ENCODE measurements at places on chromosomes 12 and 14. TPM values are rescaled to one million over a fixed set of nuclear protein-coding genes. Genes with fewer than 3 reads are reported as not detected.

GRCh38 chr14:81285245-81285644 is 64.5 kb upstream of the GTF2A1 start:
- H3K4me1 ChIP-seq: no peaks in the 10 kb centered on the region
- no peaks in the 10 kb centered on the region for H3K36me3 ChIP-seq
- no peak overlapping the region for H3K4me3 ChIP-seq
- DNase-seq: no peak

DNA sequence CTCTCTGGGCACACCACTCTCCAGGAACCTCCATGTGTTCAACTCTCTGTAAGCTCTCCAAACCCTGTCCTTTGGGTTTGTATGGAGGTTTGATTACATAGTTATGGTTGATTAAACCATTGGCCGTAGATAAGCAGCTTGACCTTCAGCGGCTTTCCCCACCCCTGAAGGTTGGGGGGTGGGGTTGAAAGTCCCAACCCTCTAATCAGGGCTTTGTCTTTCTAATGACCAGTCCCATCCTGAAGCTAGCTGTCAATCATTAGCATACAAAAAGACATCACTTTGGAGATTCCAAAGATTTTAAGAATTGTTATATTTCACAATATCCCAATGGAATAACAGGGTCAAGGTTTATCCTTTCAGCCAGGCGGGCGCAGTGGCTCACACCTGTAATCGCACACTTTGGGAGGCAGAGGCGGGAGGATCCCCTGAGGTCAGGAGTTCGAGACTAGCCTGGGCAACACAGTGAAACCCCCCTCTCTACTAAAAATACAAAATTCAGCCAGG is 8.4 kb downstream of the FAM186A start:
- H3K27ac ChIP-seq: no peak overlapping the region
- peak overlapping the region; percentile 62 for H3K4me3 ChIP-seq
- H3K27me3 ChIP-seq: no peaks in the 10 kb centered on the region
- H3K4me1 ChIP-seq: peaks cover 38% of the 10 kb centered on the region
- no peak for DNase-seq
- H3K36me3 ChIP-seq: no peaks in the 10 kb centered on the region

DNA sequence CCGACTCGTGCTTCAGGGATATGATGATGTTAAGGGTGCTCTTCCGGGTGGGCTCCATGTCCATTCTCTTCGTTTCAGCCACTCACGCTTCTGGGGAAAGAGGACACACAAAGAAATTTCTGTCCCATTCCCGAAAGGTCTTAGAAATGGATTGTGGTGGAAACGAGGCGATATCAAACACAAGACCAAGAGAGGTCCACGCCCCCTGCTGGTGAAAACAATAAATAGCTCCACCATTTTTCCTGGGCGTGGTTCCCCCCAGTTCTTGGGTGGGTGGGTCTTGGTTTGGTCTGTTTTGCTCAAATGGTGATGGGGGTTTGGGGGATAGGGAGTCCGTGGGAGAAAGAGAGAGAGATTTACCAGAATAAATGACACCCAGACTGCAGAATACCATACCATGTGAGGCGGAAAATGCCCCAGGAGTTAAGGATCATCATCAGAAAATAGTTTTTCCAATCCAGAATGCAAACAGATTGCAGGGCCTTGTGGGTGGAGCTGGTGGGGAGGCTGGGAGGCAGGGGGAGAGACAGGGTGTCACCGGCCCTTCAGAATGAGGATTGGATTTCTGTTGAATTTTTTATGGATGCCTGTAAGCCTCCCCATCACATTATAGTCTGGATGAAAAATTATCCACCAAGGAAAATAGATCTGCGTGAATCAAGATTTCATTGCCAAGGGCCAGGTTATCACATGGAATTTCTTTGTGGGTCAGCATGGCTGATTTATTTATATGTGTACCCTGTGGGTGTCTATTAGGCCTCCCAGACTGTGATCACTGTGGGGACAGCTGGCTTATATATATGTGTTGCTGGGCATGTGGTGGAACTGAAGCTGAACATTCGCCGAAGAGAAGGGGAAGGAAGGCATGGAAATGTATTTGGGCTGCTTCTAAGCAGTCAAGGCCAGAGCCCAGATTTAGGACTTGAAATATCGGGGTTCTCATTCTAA is 55.8 kb downstream of the SRRM4 start:
- H3K27me3 ChIP-seq: peaks cover 1% of the 10 kb centered on the region
- no peak for DNase-seq
- H3K4me1 ChIP-seq: no peaks in the 10 kb centered on the region
- no peak overlapping the region for H3K27ac ChIP-seq
- no peak overlapping the region for H3K4me3 ChIP-seq

DNA sequence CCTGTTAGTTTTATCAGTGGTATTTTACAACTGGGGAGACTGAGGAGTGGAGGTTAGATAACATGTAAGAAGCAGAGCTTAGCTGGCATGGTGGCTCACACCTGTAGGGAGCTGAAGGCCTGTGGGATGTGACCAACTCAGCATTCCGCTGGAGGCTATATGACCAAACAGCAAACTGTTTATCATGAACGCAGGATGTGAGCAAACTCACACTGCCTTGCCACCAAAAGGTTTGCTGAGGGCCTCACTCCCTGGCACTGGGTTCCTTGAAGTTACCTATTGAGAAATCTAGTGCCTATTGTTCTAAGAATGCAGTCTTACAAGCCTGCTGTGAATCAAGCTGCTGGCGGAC is 23.4 kb downstream of the JKAMP start:
- no peak for DNase-seq
- no peaks in the 10 kb centered on the region for H3K36me3 ChIP-seq
- peaks cover 5% of the 10 kb centered on the region for H3K4me1 ChIP-seq
- no peak overlapping the region for H3K27ac ChIP-seq
- peaks cover 7% of the 10 kb centered on the region for H3K27me3 ChIP-seq
- H3K4me3 ChIP-seq: no peak overlapping the region

- peaks cover 35% of the 10 kb centered on the region for H3K27me3 ChIP-seq
- no peaks in the 10 kb centered on the region for H3K36me3 ChIP-seq
- no peak overlapping the region for H3K4me3 ChIP-seq
- DNase-seq: no peak
These were observed 82.7 kb upstream of the GPR68 start for GRCh38 chr14:91327250-91327595.

DNA sequence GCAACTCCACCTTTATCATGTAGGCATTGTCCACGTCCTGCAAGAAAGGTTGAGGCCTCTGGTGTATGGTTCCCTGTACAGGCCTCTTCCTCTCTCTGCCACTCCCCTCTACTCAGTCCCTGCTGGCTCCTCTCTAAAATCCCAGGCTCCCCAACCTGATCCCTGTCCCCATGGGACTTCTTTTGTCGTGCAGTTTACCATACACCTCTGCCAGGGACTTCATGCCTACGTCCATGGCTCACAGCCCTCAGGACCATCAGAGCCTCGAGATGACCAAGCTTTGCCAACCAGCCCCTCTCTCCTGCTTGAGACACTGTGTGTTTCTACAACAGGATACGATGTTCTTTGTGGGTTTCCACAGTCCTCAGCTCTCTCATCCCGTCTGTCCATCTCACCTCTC is 2.9 kb downstream of the KRT2 start:
- no peak for DNase-seq
- H3K4me3 ChIP-seq: no peak overlapping the region
- no peaks in the 10 kb centered on the region for H3K4me1 ChIP-seq
- H3K27ac ChIP-seq: no peak overlapping the region

DNA sequence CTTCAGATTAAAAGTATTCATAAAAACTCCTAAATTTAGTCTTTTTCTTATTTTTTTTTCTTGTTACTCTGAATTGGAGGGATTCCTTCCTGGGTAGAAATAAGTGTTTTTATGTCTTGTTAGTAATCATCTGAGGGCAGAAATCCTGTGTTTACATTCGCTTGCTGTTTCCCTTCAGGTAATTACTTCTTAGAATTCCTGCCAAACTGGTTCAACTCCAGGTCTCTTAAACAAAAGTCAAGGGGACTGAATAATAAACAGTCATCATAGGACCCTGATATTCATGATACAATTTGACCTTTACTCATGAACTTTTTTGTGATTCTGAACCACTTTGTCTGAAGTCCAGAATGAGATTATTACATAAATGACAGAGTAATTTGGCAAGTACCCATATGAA is 843.9 kb downstream of the FLRT2 start:
- no peaks in the 10 kb centered on the region for H3K4me1 ChIP-seq
- no peak for DNase-seq
- no peaks in the 10 kb centered on the region for H3K36me3 ChIP-seq
- H3K27ac ChIP-seq: no peak overlapping the region
- H3K4me3 ChIP-seq: no peak overlapping the region

GRCh38 chr14:63435838-63436237 is 107.3 kb downstream of the PPP2R5E start:
- H3K4me1 ChIP-seq: peaks cover 48% of the 10 kb centered on the region
- H3K4me3 ChIP-seq: peak overlapping the region; percentile 6
- DNase-seq: no peak
- H3K27me3 ChIP-seq: no peaks in the 10 kb centered on the region
- H3K36me3 ChIP-seq: no peaks in the 10 kb centered on the region
- peak overlapping the region; percentile 15 for H3K27ac ChIP-seq

The KRT3 gene
- total RNA-seq: not detected

The KRT75 gene
- total RNA-seq: not detected

The SERPINA1 gene
- not detected for total RNA-seq

Measured in HFFc6 (cell line).